ENCODE measurements at places on chromosomes 16 and 17.

- no peak for DNase-seq
Measured at GRCh38 chr17:76053246-76054111, 18.8 kb downstream of the SRP68 start.

- no peak for DNase-seq
Measured at GRCh38 chr17:15031975-15032374, 233.2 kb downstream of the PMP22 start.

DNA sequence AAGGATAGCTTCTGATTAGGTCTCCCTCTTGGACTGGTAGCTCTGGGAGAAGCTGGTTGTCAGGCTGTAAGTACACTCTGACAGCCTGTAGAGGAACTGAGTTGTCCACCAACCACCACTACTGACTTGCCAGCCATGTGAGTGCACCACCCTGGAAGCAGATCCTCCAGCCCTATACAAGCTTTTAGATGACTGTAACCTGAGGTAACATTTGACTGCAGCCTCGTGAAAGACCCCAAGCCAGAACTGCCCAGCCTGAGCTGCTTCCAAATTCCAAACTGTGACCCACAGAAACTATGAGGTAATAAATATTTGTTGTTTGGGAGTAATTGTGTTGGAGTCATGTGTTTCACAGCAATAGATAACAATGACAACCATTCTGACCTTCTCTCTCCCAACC lies 30.8 kb upstream of the DYNLL2 start:
- no peak for DNase-seq

DNA sequence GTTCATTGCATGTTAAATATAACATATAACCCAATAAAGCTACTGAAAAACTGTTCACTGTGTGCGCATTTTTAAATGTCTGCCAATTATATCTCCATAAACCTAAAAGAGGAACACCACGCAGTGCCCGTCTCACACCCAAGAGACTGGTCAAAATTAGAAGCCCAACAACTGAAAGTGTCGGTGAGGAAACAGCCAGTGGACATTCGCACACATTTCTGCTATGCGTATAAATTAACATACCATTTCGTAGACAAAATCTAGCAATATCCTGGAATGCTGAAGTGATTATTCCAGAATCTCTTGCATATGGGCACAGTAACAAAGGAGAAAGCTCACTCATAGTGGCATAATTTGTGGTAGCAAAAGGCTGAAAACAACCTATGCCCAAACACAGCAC lies 55.9 kb downstream of the CPPED1 start:
- no peak for DNase-seq

GRCh38 chr16:27290562-27290961 lies 22.0 kb upstream of the NSMCE1 start:
- no peak for DNase-seq

- DNase-seq = no peak
Measured at GRCh38 chr16:85917012-85917411, 18.1 kb downstream of the IRF8 start.

GRCh38 chr17:78842881-78843565 lies 2.4 kb upstream of the USP36 start:
- no peak for DNase-seq

DNA sequence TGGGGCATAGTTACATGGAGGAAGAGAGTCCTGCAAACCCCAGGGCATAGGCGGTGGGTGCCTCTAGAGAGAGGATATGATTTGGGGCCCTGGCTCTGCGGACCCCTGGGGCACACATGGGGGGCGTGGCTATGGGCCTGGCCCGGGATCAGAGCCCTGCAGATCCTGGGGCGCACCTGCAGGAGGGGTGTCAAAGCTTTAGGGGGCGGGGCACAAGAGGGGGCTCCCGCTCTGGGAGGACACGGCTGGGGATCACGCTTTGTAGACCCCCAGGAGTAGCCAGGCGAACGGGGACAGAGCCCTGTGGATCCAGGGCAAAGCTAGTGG lies 497 bp downstream of the BCL7C start:
- no peak for DNase-seq

DNA sequence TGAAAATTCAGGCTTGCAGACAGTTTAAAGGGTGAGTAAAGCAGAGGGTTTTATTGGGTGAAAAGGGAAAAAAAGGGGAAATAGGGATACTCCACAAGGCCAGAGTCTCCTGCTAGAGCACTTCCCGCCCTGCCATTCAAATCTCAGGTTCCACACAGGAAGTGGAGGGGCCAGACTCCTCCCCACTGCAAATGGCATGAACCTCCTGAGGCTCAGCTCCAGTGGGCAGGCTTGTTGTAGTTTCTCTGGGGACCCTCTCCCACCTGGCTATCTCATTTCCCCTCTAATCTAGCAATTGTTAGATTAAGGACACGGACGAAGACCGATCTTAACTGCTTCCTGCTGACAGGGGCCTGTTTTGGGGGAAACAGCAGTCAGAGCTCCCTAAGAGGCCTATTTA lies 43.4 kb downstream of the TAOK1 start:
- DNase-seq = peak; percentile 50

- DNase-seq = peak; percentile 95
Measured at GRCh38 chr17:36885153-36885735, 52.0 kb upstream of the LHX1 start.

DNA sequence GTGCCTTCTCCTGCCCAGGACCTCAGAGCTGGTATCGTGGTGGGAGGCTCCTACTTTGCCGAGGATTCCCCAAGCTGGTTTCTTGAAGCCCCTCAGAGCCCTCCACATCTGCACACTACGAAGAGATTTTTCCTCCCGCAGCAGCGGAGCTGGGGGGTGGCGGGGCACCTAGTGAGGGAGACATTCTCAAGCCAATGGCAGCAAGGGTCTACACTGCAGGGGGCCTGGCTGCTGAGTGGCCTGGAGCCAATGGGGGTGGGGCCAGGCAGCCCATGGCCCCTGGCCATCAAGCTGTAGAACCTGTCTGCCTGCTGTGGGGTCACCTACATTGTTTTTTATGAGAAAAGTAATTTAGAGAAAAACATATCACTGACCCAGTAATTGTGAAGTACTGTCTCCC lies 5.0 kb downstream of the SLC26A11 start:
- no peak for DNase-seq

GRCh38 chr17:58107306-58107705 lies 24.1 kb downstream of the DYNLL2 start:
- DNase-seq = no peak

DNA sequence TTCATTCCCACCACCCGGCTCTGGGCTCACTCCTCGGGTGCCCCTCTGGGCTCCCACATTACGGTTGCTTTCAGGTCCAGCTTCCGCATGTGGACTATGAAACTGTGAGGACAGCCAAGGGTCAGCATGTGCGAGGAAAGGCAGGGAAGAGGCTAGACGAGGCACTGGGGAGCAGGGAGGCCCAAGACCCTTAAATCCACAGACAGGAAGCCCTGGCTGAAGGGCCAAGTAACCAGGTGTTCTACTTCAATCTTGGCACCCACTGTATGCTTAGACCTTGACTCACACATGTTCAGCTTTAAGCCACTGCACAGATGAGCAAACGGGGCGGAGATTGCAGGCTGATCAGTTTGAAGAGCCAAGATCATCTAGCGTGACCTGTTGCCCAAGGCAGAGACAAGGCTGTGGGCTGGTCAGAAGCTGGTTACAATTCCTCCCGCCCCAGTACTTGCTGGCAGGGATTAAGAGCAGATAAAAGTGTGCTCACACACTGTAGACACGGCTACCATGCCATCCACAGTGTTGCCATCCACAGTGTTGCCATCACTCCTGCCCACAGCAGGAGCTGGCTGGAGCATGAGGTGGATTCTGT lies at the start of gene CES4A:
TSS of gene CES4A (plus strand) at position 393 of the 592 bp plus-strand sequence. CDS start at position 577, 184 bp downstream.
- no peak for DNase-seq

- no peak for DNase-seq
Measured at GRCh38 chr16:2238838-2239675, 2.8 kb downstream of the DNASE1L2 start.

DNA sequence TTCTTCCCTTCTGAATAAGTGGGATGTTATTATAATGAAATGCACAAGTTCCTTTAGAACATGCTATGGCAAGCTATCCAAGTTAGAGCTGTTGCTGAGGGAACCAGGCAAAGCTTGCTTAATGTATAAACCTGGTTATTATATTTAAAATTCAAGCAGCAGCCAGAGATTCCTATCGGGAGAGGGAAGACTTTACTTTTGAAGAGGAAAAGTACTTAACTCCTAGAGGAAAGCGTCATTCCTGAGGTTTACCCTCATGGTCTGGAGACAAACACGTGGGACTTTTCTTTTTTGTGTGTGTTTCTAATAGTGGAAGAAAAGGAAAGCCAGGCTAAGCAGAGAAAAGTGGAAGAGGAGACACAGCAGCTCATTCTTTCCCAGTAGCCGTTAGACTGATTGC lies 39.9 kb upstream of the MYH10 start:
- no peak for DNase-seq

GRCh38 chr16:48958681-48959080 lies 323.0 kb downstream of the CBLN1 start:
- DNase-seq = no peak

DNA sequence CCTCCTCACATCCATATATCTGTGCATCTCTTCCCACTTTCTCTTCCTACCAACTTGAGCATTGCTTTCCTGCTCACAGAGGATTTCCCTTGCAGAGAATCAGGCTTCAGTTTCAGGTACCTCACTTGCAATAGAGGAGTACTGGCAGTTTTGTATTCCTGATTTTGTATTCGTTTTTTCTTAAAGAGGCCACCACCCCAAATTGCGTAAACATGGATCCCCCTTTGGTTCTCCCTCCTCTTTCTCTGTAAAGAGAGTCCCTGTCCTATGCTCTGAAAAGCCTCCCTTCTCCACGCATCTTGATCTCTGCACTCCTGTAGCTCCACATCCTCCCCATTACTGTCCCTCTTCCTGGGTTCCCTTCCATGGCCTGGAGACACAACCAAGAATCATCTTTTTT lies 32.2 kb downstream of the TEKT3 start:
- no peak for DNase-seq

DNA sequence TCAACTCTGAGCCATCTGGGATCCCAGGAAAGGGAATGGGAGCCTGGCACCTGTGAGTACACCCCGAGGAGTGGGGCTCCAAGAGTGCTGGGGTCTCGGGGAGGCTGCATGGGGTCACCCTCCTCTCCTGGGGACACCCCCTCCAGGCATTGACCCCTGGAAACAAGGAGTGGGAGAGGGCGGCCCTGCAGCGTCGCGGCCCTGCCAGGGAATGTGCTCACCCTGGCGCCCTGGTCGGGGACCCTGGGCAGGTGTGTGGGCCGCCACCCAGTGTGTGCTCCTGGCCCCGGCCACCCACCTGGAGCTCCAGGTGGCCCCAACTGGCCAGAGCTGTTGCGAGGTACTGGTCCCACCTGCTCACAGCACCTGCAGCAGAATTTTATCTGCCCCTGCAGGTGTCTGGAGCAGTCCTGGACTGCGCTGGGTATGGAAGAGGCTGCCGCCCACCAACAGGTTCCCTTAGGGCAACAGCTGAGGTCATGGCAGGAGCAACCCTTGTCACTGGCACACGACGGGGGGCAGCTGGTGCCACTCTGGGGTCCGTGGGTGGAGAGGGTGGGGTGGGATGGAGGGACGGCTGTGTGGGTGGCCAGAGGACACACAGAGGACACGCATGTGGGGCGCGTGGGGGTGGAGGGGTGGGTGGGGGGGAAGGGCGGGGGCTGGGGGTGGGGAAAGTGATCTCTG lies 5.4 kb upstream of the PABPN1L start:
- no peak for DNase-seq

GRCh38 chr17:28885363-28885762 lies 12.2 kb downstream of the FLOT2 start:
- DNase-seq = no peak

- no peak for DNase-seq
Measured at GRCh38 chr16:56607109-56607618, 1.2 kb upstream of the MT2A start.

- DNase-seq = no peak
Measured at GRCh38 chr17:50767446-50767845, at the start of gene ANKRD40CL. ANKRD40CL (minus strand) TSS chr17:50767518; CDS start chr17:50766913, 605 bp downstream.

GRCh38 chr16:57534881-57535658 lies 1.3 kb downstream of the CCDC102A start:
- DNase-seq = no peak

GRCh38 chr16:80027007-80027965 lies 426.7 kb upstream of the MAF start:
- DNase-seq = peak; percentile 45

DNA sequence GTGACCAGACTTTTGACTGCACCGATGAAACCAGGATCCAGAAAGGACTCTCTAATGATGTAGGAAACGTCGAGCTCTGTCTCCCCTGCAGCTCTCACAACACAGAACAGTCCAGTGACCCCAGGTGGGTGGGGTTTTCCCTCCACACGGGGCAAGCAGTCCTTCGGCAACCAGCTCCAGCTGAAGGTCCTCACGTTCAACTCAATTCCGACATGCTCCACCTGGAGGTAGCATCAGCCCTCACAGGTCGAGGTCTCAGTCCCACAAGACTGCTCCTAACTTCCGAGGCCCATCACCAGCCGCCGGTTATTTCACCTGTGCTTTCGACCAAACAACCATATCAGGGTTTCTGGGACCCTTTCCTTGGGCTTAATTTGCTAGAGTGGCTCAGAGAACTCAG lies 28.2 kb downstream of the ITGAE start:
- no peak for DNase-seq

DNA sequence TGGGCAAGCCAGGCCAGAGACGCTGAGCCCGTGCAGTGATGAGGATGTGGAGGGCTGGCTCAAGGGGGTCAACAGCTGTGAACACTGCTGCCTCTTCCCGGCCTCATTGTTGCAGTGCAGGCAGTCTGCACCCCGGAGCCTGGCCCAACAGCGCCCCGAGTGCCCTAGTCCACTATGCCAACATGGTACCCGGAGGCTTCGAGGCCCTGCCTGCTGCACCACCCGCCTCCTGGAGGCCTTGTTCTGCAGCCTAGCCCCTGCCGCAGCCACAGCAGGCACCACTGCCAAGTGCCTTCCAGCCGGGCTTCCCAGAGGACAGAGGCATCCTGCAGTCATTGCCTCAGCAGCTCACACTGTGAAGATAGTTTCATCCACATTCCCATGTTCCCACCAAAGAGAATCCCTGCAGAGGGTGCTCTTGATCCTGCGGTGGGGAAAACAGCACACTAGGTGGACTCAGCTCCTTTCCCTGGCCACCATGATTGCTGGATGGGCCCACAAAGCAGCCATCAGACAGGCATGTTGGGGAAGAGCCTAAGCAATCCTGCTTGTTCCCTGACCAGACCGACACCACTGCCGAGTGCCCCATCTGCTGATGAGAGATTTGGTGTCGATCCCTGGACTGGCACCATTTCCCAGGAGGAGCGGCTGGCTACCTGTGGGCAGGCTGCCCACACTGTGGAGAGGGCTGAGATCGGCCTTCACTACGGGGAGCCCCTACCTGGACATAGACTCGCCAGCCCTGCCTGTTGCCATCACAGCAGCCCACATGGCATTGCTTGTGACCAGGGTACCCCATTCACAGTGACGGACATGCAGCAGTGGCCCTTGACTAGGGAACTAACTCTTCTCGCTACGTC lies 44.9 kb downstream of the USP22 start:
- no peak for DNase-seq
